ENCODE measurements at places on chromosomes 4 and X.

DNA sequence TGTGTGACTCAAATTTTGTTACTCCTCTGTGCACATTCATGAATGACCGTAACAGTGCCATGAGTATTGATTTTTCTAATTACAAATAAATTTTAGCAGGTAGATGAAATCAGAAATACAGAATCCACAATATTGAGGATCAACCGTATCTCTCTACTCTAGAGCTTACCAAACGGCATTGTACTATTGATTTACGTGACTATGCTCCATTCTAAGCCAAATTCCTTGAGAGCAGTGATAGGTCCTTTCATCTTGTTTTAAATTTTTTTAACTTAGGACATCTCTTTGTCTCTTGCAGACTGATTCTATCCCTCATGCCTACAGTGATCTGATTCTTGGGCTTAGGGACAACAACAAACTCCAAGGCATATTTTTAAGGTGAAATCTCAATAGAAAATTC lies 172.3 kb upstream of the C1QTNF7 start:
- no peak for DNase-seq
- peaks cover 9% of the 10 kb centered on the region for H3K27me3 ChIP-seq
- no peak overlapping the region for H3K4me3 ChIP-seq
- H3K36me3 ChIP-seq, result peaks cover 1% of the 10 kb centered on the region
- H3K4me1 ChIP-seq, result peaks cover 6% of the 10 kb centered on the region
- H3K27ac ChIP-seq, result no peak overlapping the region

DNA sequence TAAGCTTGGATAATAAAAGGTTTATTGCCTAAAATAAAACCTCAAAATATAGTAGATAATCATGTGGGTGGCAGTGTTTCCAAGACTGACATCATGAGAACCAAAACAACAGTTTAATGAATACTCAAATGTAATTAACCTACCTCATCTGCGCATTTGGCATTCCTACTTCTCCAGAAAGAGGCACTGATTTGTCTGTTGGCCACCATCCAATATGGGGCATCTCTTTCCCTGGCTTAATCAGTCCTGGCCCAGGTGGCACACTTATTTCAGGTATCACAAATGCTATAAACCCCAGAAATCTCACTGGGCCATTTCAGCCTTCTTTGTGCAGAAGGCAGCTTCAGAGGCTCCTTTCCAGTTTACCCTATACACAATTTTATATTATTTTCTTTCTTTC lies 192.2 kb downstream of the COMMD8 start:
- DNase-seq, result no peak
- H3K4me1 ChIP-seq, result no peaks in the 10 kb centered on the region
- no peak overlapping the region for H3K27ac ChIP-seq
- H3K36me3 ChIP-seq, result no peaks in the 10 kb centered on the region
- no peak overlapping the region for H3K4me3 ChIP-seq

- no peak overlapping the region for H3K4me3 ChIP-seq
- no peak overlapping the region for H3K27ac ChIP-seq
- no peaks in the 10 kb centered on the region for H3K27me3 ChIP-seq
- no peaks in the 10 kb centered on the region for H3K4me1 ChIP-seq
- no peaks in the 10 kb centered on the region for H3K36me3 ChIP-seq
- no peak for DNase-seq
These were observed 177.7 kb upstream of the PPARGC1A start for GRCh38 chr4:24067367-24068193.

- H3K36me3 ChIP-seq, result peaks cover 3% of the 10 kb centered on the region
- H3K27ac ChIP-seq, result no peak overlapping the region
- no peak for DNase-seq
- no peak overlapping the region for H3K4me3 ChIP-seq
These were observed 154.5 kb downstream of the ATP10D start for GRCh38 chr4:47639531-47639930.

DNA sequence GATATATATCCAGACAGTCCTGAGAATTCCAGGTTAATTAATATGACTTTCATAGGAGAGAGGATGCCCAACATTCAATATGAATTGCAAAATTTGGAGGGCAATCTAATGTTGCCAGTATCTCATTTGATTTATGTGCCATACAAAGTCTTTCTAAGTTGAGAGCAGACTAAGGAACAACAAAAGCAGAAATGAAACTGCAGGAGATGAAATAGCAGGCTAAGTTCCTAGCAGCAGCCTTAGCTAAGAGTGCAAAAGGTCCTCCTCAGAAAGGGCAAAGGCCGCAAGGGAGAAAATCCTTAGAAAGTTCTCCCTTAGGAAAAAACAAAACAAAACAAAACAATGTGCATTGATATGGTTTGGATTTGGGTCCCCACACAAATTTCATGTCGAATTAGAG lies 602.9 kb upstream of the HTR2C start:
- no peak overlapping the region for H3K4me3 ChIP-seq
- no peaks in the 10 kb centered on the region for H3K4me1 ChIP-seq
- no peak overlapping the region for H3K27ac ChIP-seq
- DNase-seq, result no peak

DNA sequence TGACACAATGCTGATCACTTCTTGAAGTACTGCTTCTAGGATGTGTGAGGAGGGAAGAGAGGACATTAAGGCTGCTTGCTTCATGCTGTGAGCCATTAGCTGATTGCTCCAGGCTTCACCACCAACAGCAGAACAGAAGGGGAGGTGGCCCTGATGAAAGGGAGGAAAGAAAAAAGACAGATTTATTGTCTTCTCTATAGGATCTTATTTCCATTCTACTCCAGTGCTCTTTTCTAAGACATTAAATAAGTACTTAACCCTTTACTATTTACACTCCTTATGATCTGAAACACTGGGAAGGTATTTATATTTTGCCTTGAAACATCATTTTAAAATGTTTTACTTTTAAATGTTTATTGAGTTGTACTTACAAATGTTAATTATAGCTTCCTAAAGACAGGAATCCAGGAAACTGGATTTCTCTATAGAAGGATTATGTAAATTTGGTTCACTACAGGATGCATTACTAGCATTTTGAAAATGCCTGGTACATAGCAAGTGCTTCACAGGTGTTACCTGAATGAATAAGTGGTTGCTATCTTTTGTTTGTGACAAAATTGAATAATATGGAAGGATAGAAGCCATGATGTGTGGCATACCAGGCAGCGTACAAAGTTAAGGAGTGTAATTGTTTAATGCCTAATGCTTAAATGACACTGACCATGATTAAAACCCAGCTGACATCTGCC lies 680.9 kb upstream of the ATOH1 start:
- H3K4me3 ChIP-seq, result no peak overlapping the region
- DNase-seq, result no peak
- no peak overlapping the region for H3K27ac ChIP-seq
- no peaks in the 10 kb centered on the region for H3K36me3 ChIP-seq
- H3K4me1 ChIP-seq, result no peaks in the 10 kb centered on the region

- no peaks in the 10 kb centered on the region for H3K4me1 ChIP-seq
- no peak for DNase-seq
- H3K27ac ChIP-seq, result no peak overlapping the region
- H3K27me3 ChIP-seq, result no peaks in the 10 kb centered on the region
These were observed 75.0 kb downstream of the PARM1 start for GRCh38 chr4:75007891-75008290.

- no peaks in the 10 kb centered on the region for H3K27me3 ChIP-seq
- no peaks in the 10 kb centered on the region for H3K36me3 ChIP-seq
- no peaks in the 10 kb centered on the region for H3K4me1 ChIP-seq
- DNase-seq, result no peak
These were observed 401.3 kb upstream of the BOD1L1 start for GRCh38 chr4:14028862-14029261.

DNA sequence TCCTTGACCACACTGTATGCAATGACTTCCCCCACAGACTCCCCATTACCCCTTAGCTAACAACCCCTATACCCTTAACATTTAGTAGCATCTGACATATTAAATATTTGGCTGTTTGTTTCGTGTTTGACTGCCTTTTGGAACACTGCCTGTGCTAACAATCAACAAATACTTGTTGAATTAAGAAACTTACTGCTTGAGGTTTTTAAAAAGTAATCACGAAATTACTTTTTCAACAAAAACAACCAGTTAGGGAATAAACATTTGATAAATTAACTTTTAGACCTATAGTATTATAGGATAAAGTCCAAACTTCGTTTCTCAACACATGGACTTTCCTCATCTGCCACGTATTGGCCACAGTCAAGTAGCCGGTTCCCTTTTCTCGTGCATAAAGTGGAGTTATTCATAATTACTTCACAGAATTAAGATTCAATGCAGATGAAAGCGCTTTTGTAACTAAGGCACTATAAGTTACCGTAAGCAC lies 555 bp upstream of the ELMOD2 start:
- peak overlapping the region; percentile 74 for H3K27ac ChIP-seq
- H3K4me3 ChIP-seq, result peak overlapping the region; percentile 89
- H3K36me3 ChIP-seq, result peaks cover 14% of the 10 kb centered on the region
- peaks cover 16% of the 10 kb centered on the region for H3K4me1 ChIP-seq

- no peak overlapping the region for H3K27ac ChIP-seq
- H3K36me3 ChIP-seq, result no peaks in the 10 kb centered on the region
- no peak overlapping the region for H3K4me3 ChIP-seq
- peaks cover 2% of the 10 kb centered on the region for H3K4me1 ChIP-seq
These were observed 15.1 kb downstream of the TBC1D9 start for GRCh38 chr4:140740906-140741670.

DNA sequence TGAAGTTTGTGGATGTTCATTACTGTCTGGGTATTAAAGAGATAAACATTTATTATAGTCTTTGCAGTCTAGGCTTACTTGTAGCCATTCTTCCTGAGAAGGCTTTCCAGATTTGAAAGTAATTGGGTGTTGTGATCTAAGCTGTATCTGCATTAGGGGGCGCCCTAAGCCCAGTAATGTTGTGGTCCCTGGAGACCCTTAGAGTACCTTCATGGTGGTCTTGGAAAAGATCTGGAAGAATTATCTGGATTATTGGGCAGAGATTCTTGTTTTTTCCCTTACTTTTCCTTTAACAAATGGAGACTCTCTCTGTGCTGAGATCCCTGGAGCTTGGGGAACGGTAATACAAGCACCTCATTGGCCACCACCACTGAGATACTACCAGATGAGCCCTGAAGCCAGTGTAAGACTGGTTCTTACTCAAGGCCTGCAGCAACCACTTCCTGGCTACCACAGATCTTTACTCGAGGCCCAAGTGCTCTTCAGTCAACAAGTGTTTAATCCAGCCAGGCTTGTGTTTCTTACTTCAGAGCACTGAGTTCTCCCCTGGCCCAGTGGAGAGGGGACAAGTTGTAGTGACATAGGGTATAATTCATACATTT lies 63.1 kb downstream of the RTL3 start:
- no peaks in the 10 kb centered on the region for H3K27me3 ChIP-seq
- no peak overlapping the region for H3K4me3 ChIP-seq
- H3K4me1 ChIP-seq, result peaks cover 3% of the 10 kb centered on the region
- peak; percentile 2 for DNase-seq
- no peaks in the 10 kb centered on the region for H3K36me3 ChIP-seq
- no peak overlapping the region for H3K27ac ChIP-seq

GRCh38 chr4:177427192-177427591 lies 15.0 kb downstream of the AGA start:
- no peak overlapping the region for H3K27ac ChIP-seq
- no peak overlapping the region for H3K4me3 ChIP-seq

- H3K27ac ChIP-seq, result no peak overlapping the region
- peaks cover 4% of the 10 kb centered on the region for H3K4me1 ChIP-seq
- DNase-seq, result no peak
- H3K36me3 ChIP-seq, result no peaks in the 10 kb centered on the region
These were observed 57.2 kb downstream of the USP38 start for GRCh38 chr4:143241892-143242291.

GRCh38 chrX:109813236-109813635 lies 80.2 kb upstream of the ACSL4 start:
- peaks cover under 1% of the 10 kb centered on the region for H3K27me3 ChIP-seq
- H3K4me3 ChIP-seq, result no peak overlapping the region
- H3K27ac ChIP-seq, result no peak overlapping the region
- no peaks in the 10 kb centered on the region for H3K4me1 ChIP-seq
- H3K36me3 ChIP-seq, result no peaks in the 10 kb centered on the region
- no peak for DNase-seq

- H3K27me3 ChIP-seq, result no peaks in the 10 kb centered on the region
- peak within 1 kb of the TSS; percentile 97 for H3K27ac ChIP-seq
- peak; percentile 96 for DNase-seq
- H3K36me3 ChIP-seq, result peaks cover 45% of the 10 kb centered on the region
These were observed at the start of gene FRG1 for GRCh38 chr4:189940178-189941004. FRG1 (plus strand) TSS chr4:189940872; CDS start chr4:189941010, 138 bp downstream.

- H3K4me1 ChIP-seq, result no peaks in the 10 kb centered on the region
- no peak for DNase-seq
- no peaks in the 10 kb centered on the region for H3K36me3 ChIP-seq
These were observed 205.1 kb downstream of the PDHA2 start for GRCh38 chr4:96044971-96045370.

GRCh38 chr4:27058819-27059406 lies 198.3 kb downstream of the STIM2 start:
- no peak for DNase-seq
- H3K27ac ChIP-seq, result no peak overlapping the region
- H3K4me3 ChIP-seq, result no peak overlapping the region
- H3K4me1 ChIP-seq, result no peaks in the 10 kb centered on the region

GRCh38 chrX:110053453-110053852 lies 50.5 kb downstream of the TMEM164 start:
- no peak overlapping the region for H3K27ac ChIP-seq
- H3K36me3 ChIP-seq, result peaks cover 26% of the 10 kb centered on the region
- no peak for DNase-seq
- no peaks in the 10 kb centered on the region for H3K27me3 ChIP-seq
- peaks cover 14% of the 10 kb centered on the region for H3K4me1 ChIP-seq
- H3K4me3 ChIP-seq, result no peak overlapping the region

DNA sequence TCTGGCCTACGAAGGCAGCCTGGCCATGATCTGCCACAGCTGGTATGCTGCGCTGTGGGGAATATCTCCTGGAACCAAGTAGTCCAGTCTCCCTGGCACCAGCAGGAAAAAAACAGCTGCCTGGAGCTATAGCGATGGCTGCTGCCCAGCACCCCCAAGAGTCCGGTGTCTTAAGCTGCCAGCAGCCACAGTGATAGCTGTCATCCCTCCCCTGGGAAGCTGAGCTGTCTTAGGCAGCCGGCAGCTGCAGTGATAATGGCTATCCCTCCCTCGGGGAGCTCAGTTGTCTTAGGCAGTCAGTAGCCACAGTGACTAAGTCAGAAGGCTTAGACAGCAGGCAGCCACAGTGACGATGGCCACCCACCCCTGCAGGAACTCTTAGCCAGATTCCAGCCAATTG lies 205.1 kb downstream of the STPG2 start:
- H3K4me3 ChIP-seq, result no peak overlapping the region
- no peak overlapping the region for H3K27ac ChIP-seq
- no peaks in the 10 kb centered on the region for H3K36me3 ChIP-seq
- DNase-seq, result no peak
- H3K27me3 ChIP-seq, result no peaks in the 10 kb centered on the region

GRCh38 chr4:492412-492811 lies 6.5 kb downstream of the ZNF721 start:
- DNase-seq, result no peak
- H3K4me3 ChIP-seq, result no peak overlapping the region
- no peaks in the 10 kb centered on the region for H3K27me3 ChIP-seq
- H3K27ac ChIP-seq, result no peak overlapping the region
- H3K4me1 ChIP-seq, result peaks cover 2% of the 10 kb centered on the region

Measured in activated naive CD8-positive, alpha-beta T cell treated with anti-CD3 and anti-CD28 coated beads for 36 hours (primary cell).